NCI-H1930 (cell line): ENCODE measurements at places on chromosomes 16 and 17.

- DNase-seq, result no peak
These were observed 32.4 kb downstream of the CLTC start for GRCh38 chr17:59652119-59652518.

DNA sequence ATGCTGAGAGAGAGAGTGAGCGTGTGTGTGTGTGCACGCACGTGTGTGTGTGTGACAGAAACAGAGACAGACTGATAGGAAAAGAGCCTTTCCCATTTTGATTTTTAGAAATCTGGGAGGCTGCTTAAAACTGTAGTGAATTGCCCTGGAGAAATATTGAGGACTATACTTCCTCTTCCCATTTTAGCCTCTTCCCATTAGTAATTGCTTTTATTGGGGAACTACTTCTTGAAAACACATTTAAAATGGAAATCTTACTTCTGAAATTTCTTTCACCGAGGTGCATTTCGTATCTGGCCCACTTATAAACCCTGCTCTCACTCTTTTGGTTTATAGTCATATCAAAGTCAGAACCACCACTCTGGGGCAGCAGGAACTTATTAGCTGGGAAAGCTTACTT lies 47.1 kb downstream of the NUP93 start:
- no peak for DNase-seq

DNA sequence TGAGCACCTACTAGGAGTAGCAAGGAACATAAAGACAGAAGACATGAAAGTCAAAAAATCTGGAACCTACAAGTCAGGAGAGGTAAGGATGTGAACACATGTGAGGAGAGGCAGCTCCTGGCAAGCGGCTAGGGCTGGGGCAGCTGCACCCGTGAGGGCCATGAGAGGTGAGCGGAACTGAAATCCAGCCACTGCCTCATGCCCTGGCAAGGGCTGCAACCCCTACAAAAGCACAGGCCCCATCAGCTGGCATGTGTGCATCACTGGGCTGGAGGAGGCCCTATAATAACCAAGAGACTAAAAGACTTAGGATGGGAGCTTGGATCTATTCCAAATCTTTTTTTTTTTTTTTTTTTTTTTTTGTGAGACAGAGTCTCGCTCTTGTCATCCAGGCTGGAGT lies 40.3 kb upstream of the ERN1 start:
- DNase-seq, result no peak

DNA sequence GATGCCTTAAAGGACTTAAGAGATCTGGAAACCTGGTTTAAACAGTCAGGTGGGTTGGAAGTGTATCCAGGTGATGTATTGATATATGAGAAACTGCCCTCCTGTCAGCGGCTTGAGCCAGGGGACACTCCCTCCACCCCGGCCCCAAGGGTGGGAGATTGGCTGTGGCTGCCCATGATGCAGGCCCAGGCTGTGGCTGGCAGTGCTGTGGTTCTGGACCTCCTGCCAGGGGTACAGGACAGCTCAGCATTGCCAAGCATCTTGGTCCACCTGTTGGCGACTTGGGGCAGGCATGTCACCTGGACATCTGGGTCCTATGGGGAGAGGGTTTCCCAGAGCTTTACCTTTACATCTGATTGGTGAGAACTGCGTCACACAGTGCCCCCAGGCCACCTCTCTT lies 201.0 kb downstream of the SPECC1 start:
- no peak for DNase-seq

- DNase-seq, result no peak
These were observed 15.7 kb upstream of the DHX8 start for GRCh38 chr17:43467981-43468581.

GRCh38 chr16:71242601-71243000 lies 12.1 kb upstream of the HYDIN start:
- no peak for DNase-seq

DNA sequence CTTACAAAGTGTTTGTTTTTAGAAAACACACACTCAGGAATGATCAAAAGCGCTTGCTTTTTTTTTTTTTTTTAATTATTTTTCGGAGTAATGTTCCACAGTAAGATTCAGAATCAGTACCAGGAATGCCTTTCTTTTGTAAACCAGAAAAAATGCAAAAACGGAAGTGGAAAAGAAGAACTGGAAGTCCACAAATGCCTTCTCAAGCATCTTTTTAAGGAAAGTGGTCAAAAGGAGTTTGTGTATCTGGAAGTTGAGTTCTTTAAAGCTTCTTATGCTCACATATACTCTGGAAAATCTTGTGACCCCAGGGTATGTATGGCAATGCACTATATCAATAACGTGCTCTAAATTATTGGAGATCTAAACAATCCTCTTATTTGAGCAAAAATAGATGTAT lies 126.0 kb downstream of the ABCA8 start:
- DNase-seq, result no peak

- DNase-seq, result no peak
These were observed 19.9 kb downstream of the EFTUD2 start for GRCh38 chr17:44879376-44879775.

DNA sequence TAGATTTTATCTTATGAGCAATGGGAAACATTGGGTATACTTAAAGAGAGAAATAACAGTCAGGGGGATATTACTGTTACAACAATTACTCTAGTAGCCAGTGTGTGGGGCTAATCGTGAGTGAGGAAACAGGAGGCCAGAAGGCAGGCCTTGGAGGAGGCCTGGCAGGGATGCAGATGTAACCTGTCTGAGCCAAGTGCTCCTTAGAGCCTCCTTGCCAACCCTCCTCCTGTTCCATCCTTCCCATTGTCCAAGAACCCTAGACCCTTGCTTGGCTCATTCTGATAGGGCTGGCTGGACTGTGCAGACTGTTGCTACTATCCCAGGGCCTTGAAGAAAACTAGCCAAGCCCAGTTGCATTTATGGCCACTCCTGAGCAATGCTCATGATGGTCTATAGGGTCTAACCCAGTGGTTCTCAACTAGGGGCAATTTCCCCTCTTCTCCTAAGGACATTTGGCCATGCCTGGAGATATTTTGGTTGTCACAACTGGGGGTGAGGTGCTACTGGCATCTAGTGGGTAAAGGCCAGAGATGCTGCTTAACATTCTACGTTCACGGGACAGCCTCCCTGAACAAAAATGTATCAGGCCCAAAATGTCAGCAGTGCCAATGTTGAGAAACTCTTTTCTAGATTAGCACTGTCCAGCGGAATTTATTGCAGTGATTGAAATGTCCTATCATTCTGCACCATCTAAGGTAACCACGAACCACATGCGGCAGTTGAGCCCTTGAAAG lies 24.4 kb upstream of the WSCD1 start:
- no peak for DNase-seq

DNA sequence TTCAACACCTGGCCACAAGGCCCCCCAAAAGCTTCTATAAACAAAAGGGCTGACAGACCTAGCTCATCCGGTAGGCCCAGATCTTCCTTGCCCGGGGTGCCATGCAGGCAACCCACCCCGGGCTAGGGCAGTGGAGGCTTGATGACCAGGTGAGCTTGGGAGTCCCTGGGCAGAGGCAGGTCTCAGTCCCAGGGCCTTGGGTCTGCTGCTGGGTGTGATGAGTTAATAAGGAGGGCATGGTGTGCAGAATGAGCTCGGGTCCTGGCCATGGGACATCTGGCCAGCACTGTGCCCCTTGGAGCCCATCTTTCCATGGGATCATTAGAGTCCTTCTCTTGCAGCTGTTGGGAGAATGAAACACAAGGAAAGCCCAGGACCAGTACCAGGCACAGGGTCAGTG lies 20.2 kb upstream of the MPRIP start:
- DNase-seq, result no peak

- DNase-seq, result no peak
These were observed 30.8 kb upstream of the MYOCD start for GRCh38 chr17:12634789-12635414.

GRCh38 chr17:1560101-1560857 lies 2.3 kb downstream of the PITPNA start:
- DNase-seq, result no peak

DNA sequence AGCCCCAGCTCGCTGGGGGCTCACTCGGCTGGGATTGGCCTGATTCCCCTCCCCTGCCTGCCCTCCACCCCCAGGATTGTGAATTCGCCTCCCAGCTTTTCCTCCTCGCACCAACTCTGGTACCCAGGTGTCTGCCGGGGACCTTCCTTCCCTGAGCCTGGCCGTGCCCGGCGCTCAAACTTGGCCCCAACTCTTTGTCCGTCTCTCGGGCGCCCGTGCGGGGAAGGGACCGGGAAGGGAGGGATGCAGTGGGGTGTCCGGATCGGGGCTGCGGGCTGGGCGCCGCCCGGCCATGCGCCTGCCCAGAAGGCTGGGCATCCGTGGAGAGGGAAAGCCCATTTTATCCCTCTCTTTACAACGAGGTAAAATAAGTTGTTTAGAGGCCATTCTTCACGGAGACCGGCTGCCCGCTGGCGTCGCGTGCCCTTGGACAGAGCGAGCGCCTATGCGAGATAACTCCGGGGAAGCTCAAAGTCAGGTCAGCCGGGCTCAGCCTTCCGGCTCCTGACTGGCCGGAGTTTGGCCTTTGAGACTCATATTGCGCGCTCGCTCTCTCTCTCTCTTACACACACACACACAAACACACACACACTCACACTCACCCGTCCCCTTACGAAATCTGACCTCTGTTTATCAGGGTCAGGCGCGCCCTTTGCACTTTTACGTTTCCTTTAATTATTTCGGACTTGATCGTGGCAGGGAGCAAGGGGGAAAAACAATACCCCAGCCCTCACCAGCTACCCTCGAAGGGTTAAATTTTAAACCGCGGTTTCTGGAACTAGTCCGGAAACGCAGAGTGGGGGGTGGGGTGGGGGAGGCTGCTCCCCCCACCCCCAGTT lies 774 bp upstream of the MAF start:
- DNase-seq, result no peak

DNA sequence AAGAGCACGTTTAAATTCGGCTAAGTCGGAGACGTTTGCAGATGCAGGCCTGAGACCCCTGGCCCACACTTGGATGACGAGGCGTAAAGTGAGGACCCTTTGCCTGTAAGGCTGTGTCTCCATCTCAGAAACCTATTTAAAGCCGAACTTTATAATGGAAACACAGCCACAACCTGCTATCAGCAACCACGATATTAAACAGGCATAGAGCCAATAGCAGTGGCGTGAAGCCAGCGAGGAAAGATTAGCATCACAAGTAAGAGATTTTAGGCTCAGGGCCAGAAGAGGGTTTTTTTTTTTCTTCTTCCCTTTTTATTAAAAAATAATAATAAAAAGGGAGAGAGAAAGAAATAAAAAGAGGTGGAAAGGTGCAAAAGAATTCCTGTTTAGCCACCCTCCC lies 111.3 kb upstream of the NOL11 start:
- DNase-seq, result no peak

- DNase-seq, result no peak
These were observed 931 bp upstream of the CPHXL start for GRCh38 chr16:75727221-75727620.

DNA sequence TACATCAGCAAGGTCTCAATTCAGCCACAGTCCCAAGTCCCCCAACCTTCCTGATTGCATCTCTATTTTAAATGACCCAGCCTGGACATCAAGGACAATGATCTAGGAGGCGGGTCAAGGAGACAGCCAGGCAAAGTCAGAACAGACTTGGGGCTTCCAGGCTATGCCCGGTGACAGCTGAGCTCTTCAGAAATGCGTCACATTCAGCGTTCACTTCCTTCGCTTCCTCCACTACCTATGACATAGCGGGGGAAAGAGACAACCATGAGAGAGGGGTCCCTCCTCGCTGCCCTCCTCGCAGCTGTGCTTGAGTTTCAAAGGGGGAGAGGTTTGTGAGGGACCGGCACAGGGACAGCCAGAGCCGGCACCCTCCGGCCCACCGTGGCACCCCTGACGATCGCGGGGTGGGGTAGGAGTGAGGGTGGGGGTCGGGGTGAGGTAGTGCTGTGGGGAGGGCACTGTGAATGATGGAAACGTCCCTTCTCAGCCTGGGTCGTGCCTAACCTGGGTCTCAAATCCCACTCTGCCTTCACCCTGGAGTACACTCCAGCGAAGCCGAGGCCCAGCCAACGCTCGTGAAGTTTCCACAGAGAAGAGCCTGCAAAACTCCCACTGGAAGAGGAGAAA lies 12.3 kb upstream of the LGALS3BP start:
- DNase-seq, result no peak

DNA sequence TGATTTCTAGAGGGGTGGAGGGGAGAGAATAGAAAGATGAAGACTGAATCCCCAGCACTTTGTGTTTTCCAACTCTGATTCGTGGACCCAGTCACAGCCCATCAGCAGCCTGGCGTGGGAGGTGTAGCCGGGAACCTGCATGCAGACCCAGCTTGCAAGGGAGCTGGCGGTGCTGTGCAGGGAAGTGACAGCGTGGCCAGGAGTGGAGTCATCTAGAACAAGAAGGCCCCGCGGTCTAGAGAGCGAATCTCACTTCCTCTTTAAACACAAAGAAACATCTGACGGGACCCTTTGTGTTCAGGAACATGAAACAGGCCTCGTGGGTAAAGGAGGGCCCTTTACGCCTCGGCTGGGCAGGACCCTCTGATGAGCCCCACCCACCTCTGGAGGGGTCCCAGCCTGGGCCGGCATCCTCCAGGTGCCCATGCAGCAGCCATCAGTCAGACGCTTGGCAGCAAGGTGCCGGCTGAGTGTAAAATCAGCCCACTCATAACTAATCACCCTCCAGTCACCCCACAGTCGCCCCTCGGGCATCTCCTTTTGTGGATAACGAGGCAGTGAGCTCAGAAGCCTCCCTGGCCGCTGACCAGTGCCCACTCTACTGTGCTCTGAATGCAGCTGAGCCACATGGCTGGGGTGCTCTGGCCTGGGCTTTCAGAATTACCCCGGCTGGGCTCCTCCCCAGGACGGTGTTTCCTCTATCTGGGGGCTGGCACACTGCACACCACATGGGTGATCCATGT lies 4.4 kb downstream of the SNAI3 start:
- DNase-seq, result no peak

DNA sequence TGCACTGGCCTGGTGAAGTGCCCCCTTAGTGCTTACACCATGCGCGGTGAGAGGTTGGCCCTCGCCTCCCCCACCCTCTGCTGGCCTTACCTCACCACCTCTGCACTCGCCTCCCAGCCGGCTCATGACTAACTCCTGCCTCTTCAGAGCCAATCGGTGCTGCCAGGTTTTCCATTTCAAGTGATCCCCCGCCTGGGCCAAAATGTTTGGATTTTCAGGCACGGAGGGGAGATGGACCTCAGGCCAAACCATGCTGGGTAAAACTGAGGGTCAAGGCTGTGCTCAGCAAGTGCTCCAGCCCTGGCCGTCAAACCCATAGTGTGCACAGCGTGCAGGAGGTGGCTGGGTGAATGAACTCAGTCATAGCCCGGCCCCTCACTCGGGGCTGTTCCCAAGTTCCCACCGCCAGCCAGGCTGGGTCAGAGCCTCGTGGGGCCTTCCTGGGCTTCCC lies 175.4 kb downstream of the SEC14L1 start:
- no peak for DNase-seq

- peak; percentile 22 for DNase-seq
These were observed 1.1 kb upstream of the TFAP4 start for GRCh38 chr16:4273858-4274311.

GRCh38 chr17:50564916-50565315 lies 4.4 kb downstream of the CACNA1G start:
- no peak for DNase-seq
